ENCODE measurements at places on chromosomes 3 and 15. TPM values are rescaled to one million over a fixed set of nuclear protein-coding genes. Genes with fewer than 3 reads are reported as not detected.

DNA sequence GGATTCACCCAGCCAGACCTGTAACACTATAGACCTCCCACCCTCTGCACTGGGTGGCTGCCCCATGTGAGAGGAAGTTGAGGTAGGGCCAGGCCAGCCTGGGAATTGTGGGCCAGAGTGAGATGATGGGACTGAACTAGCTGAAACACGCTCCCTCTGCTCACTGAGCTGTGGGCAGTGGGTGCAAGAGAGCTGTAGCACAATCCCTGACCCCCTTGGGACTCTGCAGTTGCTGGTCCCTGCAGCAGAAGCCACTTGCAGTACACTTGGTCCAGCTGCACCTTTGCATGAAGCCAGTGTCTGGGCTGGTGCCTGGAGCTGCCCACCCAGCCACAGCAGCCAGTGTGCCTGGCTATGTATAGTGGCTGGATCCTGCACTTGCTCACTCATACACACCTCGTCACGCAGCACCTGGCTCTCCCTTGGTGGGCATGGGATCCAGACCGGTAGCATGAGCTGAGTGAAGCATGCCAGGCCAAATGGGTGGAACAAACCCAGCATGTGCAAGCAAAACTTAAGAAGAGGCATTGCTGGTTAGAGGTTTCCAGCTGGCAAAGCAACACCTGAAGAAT is 805.7 kb upstream of the GBE1 start:
- no peak for DNase-seq
- no peaks in the 10 kb centered on the region for H3K4me1 ChIP-seq
- H3K27ac ChIP-seq: no peak overlapping the region
- H3K27me3 ChIP-seq: no peaks in the 10 kb centered on the region

DNA sequence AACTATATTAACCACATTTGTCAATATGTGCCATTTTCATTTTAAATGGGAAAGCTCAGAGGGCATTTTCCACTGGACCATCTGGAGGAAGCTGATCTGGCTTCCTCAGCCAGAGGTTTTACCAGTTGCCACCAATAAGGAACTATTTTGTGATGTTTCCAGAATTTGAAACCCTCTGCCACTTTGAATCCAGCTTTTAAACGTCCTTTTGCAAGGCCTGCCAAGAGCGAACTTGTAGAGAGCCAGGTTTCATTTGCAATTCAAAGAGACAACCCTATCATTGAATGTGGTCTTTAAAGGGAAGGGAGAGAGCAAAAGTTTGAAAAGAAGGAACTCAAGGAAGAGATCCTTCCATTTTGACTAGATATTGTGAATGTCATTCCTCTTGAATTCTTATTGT is 123.3 kb upstream of the CHL1 start:
- H3K4me3 ChIP-seq: no peak overlapping the region
- H3K36me3 ChIP-seq: no peaks in the 10 kb centered on the region
- DNase-seq: no peak
- H3K4me1 ChIP-seq: no peaks in the 10 kb centered on the region
- no peaks in the 10 kb centered on the region for H3K27me3 ChIP-seq

GRCh38 chr3:53748512-53749271 is 97.5 kb downstream of the CHDH start:
- no peaks in the 10 kb centered on the region for H3K27me3 ChIP-seq
- peaks cover 54% of the 10 kb centered on the region for H3K4me1 ChIP-seq
- no peak for DNase-seq
- H3K27ac ChIP-seq: peak overlapping the region; percentile 86

DNA sequence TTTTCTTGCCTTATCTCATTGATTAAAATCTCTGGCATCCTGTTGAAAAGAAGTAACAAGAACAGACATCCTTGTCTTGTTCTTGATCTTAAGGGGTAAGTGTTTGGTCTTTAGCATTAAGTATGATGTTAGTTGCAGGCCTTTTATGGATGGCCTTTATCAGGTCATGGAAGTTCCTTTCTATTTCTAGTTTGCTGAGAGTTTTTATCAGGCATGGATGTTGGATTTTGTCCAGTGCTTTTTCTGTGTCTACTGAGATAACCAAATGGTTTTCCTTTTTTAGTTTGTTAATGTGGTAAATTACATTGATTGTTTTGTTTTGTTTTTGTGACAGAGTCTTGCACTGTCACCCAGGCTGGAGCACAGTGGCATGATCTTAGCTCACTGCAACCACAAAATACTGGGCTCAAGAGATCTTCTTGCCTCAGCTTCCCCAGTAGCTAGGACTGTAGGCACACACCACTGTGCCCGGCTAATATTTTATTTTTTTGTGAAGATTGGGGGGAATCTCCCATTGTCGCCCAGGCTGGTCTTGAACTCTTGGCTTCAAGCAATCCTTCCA is 26.3 kb downstream of the MRAS start:
- H3K4me3 ChIP-seq: no peak overlapping the region
- H3K36me3 ChIP-seq: no peaks in the 10 kb centered on the region
- DNase-seq: no peak
- no peak overlapping the region for H3K27ac ChIP-seq
- H3K27me3 ChIP-seq: peaks cover 13% of the 10 kb centered on the region

DNA sequence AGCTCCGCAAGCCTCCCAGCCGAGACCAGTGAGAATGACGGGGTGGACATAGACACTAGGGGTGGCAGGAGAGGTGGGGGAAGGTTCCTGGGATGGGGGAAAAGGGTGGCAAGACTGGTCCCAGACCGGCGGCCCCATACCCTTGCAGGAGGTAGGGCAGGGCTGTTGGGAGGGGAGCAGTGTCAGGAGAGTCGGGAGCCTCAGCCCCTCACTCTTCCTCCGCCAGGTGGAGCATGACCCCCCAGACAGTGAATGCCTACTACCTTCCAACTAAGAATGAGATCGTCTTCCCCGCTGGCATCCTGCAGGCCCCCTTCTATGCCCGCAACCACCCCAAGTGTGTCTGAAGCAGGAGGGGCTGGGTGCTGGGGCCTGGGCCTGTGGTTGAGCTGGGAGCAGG is 8.7 kb upstream of the PSMD2 start:
- H3K27me3 ChIP-seq: peaks cover 12% of the 10 kb centered on the region
- H3K36me3 ChIP-seq: no peaks in the 10 kb centered on the region
- H3K4me3 ChIP-seq: no peak overlapping the region
- H3K4me1 ChIP-seq: no peaks in the 10 kb centered on the region
- DNase-seq: no peak

GRCh38 chr15:85331655-85332285 is 48.6 kb upstream of the AKAP13 start:
- peak overlapping the region; percentile 91 for H3K4me3 ChIP-seq
- no peaks in the 10 kb centered on the region for H3K27me3 ChIP-seq
- H3K27ac ChIP-seq: peak overlapping the region; percentile 96
- no peaks in the 10 kb centered on the region for H3K36me3 ChIP-seq
- no peak for DNase-seq

- no peak overlapping the region for H3K4me3 ChIP-seq
- H3K4me1 ChIP-seq: no peaks in the 10 kb centered on the region
Measured at GRCh38 chr3:78090382-78090781, 1050.5 kb downstream of the ROBO2 start.

DNA sequence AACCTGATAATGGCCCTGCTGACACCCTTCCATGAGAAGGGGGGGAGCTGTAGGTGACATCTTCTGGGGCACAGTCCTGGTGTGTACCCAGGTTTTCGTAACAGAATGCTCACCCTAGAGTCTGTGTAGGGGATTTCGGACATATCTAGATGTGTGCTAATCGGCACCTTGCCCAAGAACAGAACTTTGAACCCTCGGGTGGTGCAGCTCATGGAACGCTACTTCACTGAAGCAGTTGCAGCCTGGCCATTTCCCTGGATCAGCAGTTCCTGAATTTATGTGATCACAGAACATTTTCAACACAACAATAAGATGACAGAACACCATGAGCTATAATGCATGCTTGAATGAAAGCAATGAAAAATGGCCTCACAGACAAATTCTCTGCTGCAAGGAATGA is 57.5 kb upstream of the MUC13 start:
- peaks cover 50% of the 10 kb centered on the region for H3K36me3 ChIP-seq
- H3K27ac ChIP-seq: no peak overlapping the region
- no peak overlapping the region for H3K4me3 ChIP-seq
- no peak for DNase-seq
- no peaks in the 10 kb centered on the region for H3K27me3 ChIP-seq

DNA sequence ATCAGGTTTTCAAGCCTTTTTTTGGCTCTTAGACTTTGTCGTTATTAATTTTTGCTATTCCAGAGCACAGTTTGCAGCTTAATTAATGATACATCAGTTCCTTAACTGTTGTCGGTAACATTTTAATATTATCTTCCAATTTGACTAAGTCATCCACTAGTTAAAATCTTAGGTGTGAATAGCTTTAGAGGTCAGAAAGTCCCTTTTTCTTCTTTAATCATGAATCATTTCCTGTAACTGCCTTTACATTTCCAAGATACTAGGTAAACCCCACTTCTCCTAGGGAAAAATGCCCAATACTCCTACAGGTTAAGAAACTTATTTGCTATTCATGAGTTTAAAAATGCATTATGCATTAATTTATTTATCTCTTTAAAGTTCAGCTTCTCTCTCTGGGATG is 260.9 kb upstream of the CFAP20DC start:
- H3K4me1 ChIP-seq: peaks cover 7% of the 10 kb centered on the region
- peaks cover 8% of the 10 kb centered on the region for H3K27me3 ChIP-seq
- H3K36me3 ChIP-seq: no peaks in the 10 kb centered on the region
- no peak overlapping the region for H3K4me3 ChIP-seq

GRCh38 chr15:99999282-100000070 is 266.2 kb upstream of the LYSMD4 start:
- no peak overlapping the region for H3K4me3 ChIP-seq
- H3K27me3 ChIP-seq: peaks cover 2% of the 10 kb centered on the region
- no peak overlapping the region for H3K27ac ChIP-seq

GRCh38 chr15:38551720-38552648 is 12.6 kb downstream of the RASGRP1 start:
- H3K4me1 ChIP-seq: peaks cover 86% of the 10 kb centered on the region
- H3K4me3 ChIP-seq: peak overlapping the region; percentile 20
- H3K27me3 ChIP-seq: no peaks in the 10 kb centered on the region
- H3K36me3 ChIP-seq: peaks cover 88% of the 10 kb centered on the region
- peak overlapping the region; percentile 58 for H3K27ac ChIP-seq

DNA sequence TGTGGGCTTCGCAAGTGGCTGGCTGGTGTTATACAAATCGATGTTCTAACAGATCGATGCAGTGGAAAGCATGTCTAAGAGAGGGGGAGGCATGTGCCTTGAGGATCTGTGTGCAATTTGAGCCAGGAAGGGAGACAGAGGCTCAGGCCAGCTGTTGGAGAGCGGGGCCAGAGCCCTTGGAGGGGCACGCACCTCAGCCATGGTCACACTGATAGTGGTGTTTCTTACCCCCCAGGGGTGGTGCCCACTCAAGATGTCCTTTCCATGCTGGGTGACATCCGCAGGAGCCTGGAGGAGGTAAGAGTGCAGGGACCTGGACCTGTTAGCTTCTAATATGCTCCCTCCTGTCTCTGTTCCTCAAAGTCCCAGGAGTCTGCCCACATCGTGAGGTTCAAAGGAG is 3.8 kb upstream of the ABTB1 start:
- H3K27ac ChIP-seq: no peak overlapping the region
- DNase-seq: no peak
- no peaks in the 10 kb centered on the region for H3K36me3 ChIP-seq

GRCh38 chr15:50697109-50697797 is 10.7 kb upstream of the TRPM7 start:
- no peak overlapping the region for H3K27ac ChIP-seq
- H3K36me3 ChIP-seq: peaks cover 3% of the 10 kb centered on the region
- DNase-seq: no peak
- H3K4me1 ChIP-seq: no peaks in the 10 kb centered on the region
- no peaks in the 10 kb centered on the region for H3K27me3 ChIP-seq

DNA sequence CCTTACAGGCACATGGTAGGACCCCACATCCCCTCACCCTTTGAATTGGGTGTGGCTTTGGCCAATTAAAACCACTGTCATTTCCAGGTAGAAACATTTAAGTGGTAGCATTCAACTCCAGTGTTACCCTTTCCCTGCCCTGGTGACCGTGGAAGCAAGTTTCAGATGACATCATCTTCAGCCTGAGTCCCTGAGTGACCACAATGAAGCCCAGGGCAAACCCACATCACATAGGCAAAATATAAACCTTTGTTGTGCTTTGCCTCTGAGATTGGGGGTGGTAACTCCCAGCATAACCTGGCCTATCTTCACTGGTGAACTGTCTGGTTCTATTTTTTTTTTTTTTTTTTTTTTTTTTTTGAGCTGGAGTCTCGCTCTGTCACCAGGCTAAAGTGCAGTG is 404.0 kb upstream of the WNT5A start:
- H3K4me3 ChIP-seq: no peak overlapping the region
- DNase-seq: no peak
- no peaks in the 10 kb centered on the region for H3K36me3 ChIP-seq

DNA sequence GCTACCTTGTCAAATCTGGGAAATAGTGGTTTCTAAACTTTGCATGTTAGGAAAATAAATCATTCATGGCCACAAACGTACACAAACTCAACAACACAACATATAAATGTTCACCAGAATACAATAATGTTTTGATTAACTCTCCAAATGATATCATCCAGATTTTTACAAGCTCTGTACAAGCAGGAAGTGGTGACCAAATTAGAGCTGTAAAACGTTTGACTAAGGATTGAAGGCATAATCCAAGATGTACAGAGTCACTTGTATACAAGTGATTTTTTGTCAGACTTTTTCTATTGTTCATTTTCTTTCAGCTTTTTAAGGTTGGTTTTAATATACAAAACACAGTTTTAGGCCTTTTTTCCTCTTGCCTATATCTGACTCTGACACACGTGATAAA is 748.4 kb upstream of the GRM7 start:
- no peak for DNase-seq
- no peaks in the 10 kb centered on the region for H3K27me3 ChIP-seq

- H3K4me3 ChIP-seq: no peak overlapping the region
- peaks cover 6% of the 10 kb centered on the region for H3K4me1 ChIP-seq
- no peaks in the 10 kb centered on the region for H3K27me3 ChIP-seq
- no peak for DNase-seq
- H3K27ac ChIP-seq: no peak overlapping the region
Measured at GRCh38 chr15:57017024-57017423, 98.6 kb downstream of the TCF12 start.

DNA sequence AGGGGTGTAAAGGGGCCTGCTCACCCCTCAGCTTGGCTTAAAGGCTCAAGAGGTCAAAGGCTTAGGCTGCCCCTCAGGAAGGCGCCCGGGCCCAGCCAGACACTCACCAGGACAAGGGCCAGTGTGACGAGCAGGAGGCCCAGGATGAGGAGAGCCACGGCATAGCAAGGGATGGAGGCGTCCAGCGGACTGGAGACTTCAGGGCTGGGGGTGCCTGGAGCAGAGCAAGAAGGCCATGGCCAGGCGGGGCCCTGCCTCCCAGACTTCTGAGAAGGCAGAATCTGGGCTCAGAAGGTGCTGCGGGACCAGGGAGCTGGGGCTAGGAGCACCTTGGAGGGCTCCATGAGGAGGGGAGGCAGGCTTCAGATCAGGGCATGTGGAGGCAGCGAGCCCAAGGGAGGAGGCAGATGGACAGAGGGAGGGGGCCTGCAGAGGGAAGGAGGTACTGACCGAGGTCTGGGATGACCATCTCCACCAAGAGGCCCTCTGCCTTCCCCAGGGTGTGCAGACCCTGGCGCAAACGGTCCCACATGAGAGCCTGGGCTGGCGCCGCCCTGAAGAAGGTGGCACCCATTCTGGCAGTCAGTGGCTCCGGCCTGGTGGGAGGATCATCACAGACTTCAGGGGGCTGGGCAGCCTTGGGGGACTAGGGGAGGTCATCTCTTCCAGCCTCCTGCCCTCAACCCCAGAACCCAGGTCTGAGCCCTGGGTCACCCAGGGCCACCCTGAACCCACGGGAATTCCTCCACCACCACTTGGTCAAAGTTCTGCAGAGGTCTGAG is 24.5 kb downstream of the C15orf39 start:
- DNase-seq: no peak
- H3K27me3 ChIP-seq: no peaks in the 10 kb centered on the region
- no peak overlapping the region for H3K4me3 ChIP-seq
- no peaks in the 10 kb centered on the region for H3K4me1 ChIP-seq
- no peak overlapping the region for H3K27ac ChIP-seq

The TCF12 gene
- 72.8 TPM for total RNA-seq

The BFSP2 gene
- not detected for total RNA-seq

The XCR1 gene
- 0.07 TPM for total RNA-seq

The PROS1 gene
- 1.7 TPM for total RNA-seq

The PLA1A gene
- total RNA-seq: not detected

The ANKRD34C gene
- not detected for total RNA-seq
